ENCODE measurements at places on chromosomes 6 and 20.

- no peak for DNase-seq
Observed at GRCh38 chr6:47083586-47084047, 41.5 kb upstream of the ADGRF1 start.

- DNase-seq: no peak
Observed at GRCh38 chr20:36578356-36579041, 5.1 kb downstream of the TGIF2 start.

GRCh38 chr6:62819640-62820039 lies 391.6 kb upstream of the FKBP1C start:
- no peak for DNase-seq

- no peak for DNase-seq
Observed at GRCh38 chr6:70725817-70726415, 58.2 kb downstream of the SMAP1 start.

DNA sequence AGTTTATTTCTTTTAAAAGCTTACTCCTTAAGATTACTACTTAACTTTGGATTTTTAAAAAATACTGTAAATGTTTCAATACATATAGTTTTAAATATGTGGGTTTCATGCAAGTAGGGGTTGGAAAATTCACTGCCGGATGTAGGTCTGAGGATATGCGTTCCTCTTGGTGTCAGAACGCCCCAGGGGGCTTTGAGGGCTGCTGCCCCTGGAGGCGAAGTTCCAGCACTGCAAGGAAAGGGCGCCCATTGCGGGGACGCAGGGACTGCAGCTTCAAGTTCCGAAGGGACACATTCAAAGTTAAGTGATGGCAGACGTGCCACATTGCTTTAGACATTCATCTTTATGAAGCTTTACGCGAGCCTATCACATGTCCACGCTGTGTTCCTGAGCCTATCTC lies 152.9 kb downstream of the SOD2 start:
- DNase-seq: no peak

- no peak for DNase-seq
Observed at GRCh38 chr20:1734269-1734858, 76.8 kb upstream of the SIRPG start.

DNA sequence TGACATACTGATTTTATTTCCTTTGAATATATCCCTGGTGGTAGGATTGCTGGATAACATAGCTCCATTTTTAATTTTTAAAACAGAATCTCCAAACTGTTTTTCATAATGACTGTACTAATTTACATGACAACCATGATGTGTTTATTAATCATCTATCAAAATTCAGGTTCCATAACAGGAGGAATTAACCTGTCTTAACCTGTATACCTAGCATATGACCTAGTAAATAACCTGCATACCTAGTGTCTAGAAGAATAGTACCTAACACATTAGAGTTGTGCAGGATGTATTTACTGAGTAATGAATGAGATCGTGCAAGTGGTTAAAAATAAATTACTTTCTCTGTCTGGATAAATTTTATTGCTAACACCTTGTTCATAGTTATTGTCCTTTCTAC lies 45.8 kb upstream of the ARHGAP18 start:
- DNase-seq: no peak

All from activated T-helper 1 cell treated with anti-CD3 and anti-CD28 coated beads, Interleukin-2, amount 50 U/mL, for 16 hours (primary cell).